Urothelium cell line (cell line): ENCODE measurements at places on chromosomes 1 and 21.

DNA sequence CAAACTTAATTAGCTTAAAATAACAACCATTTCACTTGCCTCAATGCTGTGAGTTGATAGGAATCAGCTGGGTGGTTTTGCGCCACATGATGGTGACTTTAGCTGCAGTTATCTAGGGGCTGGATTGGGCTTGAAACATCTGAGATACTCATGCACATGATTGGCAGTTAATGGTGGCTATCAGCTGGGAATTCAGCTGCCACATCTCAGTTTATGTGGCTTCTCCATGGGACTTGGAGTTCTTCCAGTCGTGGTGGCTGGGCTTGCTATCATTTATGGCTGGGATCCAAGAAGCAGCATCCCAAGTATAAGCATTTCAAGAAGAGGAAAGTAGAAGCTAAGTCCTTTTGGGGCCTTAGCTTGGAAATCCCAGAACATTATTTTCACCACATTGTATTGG, 36.4 kb downstream of the PDC start:
- DNase-seq = no peak

DNA sequence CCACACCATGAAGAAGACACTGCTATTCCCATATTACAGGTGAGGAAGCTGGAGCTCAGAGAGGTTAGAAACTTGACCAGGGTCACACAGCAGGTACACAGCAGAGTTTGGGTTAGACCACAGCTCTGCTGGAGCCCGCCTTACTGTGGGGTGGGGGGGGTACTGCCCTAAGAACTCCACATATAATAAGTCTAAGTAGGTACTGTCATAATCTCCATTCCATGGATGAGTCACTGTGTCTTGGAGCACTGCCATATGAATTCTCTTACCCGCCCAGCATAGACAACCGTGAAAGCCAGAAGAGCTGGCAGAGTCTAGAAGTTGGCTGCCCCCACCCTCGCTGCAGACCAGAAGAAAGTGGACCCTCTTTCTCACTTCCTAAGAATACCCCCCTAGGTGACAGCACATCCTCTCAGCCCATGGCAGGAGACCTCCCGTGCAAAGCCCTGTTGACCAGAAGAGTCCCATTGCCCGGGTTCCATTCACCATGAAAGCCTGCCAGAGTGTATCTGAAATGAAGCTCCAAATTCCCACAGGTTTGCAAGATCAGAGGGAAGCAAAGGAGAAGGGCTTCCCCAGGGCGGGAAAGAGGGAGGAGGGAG, 5.2 kb upstream of the PLA2G2D start:
- peak; percentile 87 for DNase-seq

DNA sequence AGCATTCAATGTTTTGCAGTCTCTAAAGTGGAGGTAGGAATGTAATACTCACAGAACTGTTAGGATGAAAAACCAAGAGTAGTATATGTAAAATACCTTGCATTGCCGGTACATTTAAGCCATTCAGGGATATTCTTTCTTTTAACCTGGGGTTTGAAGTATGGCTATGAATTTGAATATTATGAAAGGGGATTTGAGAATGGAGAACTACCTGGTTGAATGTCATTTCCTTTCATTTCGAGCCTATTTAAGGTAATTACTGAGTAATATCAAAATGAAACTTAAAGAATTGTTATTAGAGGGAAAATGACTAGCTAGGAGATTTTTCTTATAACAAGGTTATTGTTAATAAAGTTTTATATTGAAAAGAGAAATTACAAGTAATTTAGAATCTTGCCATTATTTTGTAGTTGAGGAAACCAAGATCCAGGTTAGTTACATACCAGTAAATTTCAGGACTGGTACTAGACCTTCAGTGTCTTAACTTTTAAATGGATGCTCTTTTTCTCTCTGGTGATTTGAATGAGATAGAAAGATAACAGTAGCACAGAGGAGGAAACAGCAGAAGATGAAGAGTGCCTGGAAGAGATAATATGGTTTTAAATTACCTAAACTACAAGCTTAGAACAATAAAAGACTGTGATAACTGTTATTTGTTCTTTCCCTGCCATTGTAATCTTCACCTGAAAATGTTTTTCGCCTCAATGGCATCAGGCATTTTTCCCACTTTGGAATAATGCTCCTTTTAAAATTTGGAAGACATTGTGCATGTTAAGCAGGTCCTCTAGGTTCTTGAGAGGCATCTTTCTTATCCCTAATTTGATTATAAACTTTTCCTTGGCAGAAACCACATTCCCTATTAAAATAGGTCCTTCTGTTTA, 103.2 kb downstream of the PKN2 start:
- DNase-seq = no peak

- DNase-seq = peak; percentile 6
Measured at GRCh38 chr1:235199441-235199840, 38.4 kb upstream of the RBM34 start.

DNA sequence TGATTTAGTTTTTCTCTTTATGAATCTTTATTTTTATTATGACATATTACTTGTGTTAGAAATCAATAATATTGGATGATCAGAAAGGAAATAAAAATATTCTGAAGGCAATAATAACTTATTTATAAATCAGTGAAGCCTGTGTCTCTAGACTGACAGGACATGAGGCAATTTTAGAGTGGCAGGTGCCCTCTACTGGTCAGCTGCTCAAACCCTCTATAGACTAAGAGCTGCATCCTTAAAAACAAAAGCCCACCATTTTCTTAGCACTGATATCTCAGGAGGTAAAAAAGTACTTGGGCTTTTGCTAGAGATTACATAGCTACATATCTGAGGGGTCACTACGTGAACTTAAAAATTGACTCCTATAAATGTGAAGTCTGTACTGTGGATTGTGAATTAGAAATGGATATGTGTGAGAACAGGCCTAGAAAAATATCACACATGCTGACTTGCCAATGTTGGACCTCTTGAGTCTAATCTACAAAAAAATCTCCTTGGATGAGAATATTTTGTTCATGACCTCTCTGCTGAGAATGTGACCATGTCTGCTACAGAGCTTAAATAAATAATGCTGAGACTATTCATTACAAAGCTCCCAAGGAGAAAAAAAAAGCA, 597.9 kb upstream of the ADAMTS5 start:
- DNase-seq = peak; percentile 55

- peak; percentile 46 for DNase-seq
Measured at GRCh38 chr1:175757381-175758015, 14.1 kb upstream of the TNR start.

- DNase-seq = no peak
Measured at GRCh38 chr1:84693005-84693404, 2.7 kb upstream of the SSX2IP start.

DNA sequence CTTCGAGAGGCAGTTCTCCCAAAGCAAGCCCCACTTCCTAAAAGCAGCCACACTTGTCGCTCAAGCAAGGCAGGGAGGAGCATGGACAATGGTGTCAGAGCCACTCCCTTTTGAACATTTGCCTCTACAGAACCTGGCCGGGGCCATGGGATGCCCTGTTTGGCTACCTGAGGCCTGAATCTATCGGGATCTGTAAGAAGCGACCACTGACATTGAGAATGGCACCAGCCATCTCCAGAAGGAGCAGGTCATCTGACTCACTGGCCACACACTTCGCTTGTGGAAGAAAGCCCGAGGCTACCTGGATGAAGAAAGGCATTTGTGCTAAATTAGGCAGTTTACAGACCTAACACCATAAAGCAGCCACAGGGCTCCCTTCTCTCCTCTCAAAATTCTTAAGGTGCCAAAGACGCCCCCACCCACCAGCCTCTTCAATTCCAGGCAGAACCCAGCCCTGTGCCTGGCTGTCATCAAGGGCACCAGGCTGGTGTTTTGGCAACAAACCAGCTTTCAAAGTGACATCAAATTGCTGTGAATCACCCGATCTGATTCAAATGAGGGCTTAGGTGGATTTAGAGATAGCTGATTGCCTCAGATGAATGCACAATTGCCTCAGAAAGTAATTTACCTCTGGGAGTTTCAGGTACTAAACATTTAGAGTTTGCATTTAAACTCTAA, 104.8 kb downstream of the ETS2 start:
- no peak for DNase-seq

GRCh38 chr1:168490306-168490705, 53.5 kb downstream of the XCL2 start:
- DNase-seq = no peak

DNA sequence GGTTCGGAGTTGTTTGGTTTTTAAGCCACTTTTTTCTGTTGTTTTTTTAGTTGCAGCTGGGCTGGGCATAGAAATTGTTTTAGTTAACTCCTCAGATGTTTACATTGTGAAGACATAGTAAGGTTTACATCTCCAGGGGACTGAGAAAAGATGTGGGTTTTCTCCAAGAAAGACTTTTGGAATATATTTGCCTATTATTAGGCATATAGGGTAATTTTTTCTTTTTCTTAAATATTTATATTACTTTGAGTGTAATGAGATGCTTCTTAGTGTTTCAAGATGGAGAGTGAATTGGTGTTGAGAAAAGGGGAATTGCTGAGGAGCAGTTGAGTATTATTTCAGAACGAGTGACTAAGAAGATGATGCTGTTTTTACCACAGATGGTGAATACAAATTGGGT, 26.6 kb upstream of the PIGK start:
- DNase-seq = no peak

GRCh38 chr21:46551636-46552241, 53.1 kb downstream of the S100B start:
- no peak for DNase-seq

- DNase-seq = no peak
Measured at GRCh38 chr1:39901464-39901713, 328 bp downstream of the MYCL start.

- DNase-seq = peak; percentile 50
Measured at GRCh38 chr1:199684686-199685273, 342.7 kb upstream of the NR5A2 start.

DNA sequence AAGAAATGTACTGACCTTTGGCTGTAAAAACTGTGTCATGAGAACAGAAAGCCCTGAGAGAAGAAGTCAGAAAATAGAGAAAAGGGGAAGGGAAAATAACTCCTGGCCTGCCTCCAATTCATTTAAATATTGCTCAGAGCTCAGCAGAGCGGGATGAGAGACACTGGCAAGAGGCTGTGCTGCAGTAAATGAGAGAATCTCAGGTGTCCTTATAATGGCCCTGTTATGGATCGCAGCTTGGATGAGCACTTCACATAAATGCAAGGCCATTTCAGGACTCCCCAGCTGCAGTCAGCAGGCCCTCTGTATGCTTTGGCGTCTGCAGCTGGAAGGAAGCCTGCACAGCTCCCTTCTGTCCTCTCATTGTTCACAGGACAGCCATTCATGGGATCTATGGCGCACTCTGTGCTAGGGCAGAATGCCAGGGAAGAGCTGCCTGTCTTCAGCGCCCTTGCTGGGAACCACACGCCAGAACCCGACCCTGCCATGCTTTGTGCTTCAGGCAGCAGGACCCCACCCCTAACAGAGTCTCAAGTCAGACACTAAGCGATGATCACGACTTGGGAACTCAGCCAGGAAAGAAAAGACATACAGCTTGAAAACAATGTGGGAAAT, 20.7 kb upstream of the ABCB10 start:
- DNase-seq = no peak

DNA sequence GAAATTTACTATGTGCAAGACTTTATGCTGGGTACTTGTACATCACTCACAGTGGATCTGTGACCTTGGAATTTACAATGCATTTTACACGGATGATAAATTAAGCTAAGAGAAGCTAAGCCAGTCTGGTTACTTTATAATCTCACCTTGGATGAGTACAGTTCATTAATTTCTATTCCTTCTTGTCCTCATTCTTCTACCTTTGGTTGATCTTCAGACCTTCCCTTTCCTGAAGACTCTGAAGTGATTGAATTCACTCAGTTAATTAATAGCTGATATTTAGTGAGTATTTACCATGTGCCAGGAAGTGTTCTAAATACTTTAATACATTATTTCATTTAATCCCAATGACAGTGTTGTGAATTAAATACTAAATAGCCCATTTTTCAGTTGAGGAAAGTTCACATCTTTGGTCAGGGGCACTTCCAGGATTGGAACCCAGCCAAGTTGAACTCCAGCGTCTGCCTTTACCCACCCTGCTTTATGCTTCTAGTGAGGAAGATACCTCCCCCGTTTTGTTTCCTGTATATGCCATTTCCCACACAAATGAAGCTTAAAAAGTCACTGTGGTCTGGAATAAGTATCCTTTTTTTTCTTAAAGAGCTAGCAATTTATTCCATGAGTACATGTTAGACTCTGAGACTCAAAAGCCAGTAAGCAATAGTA, 146.6 kb downstream of the TLR5 start:
- no peak for DNase-seq

DNA sequence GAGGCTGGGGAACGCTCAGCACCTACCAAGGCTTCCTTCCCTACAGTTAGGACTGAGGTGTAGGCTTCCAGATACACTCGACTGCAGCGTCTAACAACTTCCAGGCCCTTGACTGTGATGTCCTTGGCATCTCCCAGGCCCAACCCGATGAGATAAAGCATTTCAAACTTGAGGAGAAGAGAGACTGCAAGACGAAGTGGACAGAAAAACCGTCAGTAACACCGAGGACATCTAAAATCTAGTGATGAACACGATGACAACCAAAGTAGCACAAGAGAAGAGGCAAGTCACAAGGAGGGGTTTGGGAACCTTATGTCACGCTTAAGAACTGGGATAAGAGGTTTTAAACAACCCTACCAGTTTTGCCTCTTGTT, 314 bp downstream of the DPH5 start:
- peak; percentile 16 for DNase-seq

- DNase-seq = peak; percentile 24
Measured at GRCh38 chr1:62437273-62437940, 558 bp downstream of the USP1 start.

- DNase-seq = no peak
Measured at GRCh38 chr1:198498103-198498385, 42.4 kb downstream of the ATP6V1G3 start.

DNA sequence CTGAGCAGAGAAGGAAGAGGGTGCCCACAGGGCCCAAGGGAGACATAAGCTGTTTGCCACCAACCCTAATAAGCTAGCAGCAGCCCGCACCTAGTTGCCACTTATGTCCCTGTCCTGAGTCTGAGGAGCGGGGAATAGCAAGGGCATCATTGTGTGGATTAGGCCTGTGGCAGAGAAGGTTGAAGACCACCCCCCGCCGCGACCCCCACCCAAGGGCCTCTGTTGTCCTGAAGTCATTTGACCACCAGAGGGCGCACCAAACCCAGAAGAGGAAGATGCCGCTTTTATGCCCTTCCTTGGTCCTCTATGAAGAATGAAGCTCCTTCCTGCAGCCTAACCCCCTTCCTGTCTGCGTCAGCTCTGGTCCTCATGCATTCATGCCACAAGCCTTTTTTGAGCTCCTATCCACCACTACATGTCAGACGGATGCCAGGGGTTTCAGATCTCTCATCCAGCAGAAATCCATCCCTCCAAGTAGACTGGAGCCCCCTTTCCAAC, 16.6 kb downstream of the RHBG start:
- peak; percentile 76 for DNase-seq

GRCh38 chr21:26159869-26160268, 10.7 kb downstream of the APP start:
- no peak for DNase-seq

DNA sequence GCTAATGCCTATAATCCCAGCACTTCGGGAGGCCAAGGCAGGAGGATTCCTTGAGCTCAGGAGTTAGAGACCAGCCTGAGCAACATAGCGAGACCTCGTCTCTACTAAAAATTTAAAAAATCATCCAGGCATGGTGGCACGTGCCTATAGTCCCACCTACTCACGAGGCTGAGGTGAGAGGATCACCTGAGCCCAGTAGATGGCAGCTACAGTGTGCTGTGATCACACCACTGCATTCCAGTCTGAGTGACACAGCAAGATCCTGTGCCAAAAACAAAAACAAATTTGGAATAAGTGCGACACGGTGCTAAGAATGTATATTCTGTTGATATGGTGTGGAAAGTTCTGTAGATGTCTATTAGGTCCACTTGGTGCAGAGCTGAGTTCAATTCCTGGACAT, 15.1 kb downstream of the USP33 start:
- no peak for DNase-seq

- no peak for DNase-seq
Measured at GRCh38 chr1:57329937-57330336, 93.9 kb downstream of the DAB1 start.
